Astrocyte of the hippocampus (primary cell): ENCODE measurements at places on chromosomes 4 and X.
A peak's percentile ranks its signal among the peaks of the same experiment; 100 is the strongest.

- no peak for DNase-seq
Observed at GRCh38 chrX:776061-776460, 145.5 kb downstream of the SHOX start.

GRCh38 chrX:52979568-52979967 lies 21.2 kb upstream of the FAM156A start:
- DNase-seq: no peak

- DNase-seq: no peak
Observed at GRCh38 chr4:36237366-36238313, 6.7 kb downstream of the ARAP2 start.

DNA sequence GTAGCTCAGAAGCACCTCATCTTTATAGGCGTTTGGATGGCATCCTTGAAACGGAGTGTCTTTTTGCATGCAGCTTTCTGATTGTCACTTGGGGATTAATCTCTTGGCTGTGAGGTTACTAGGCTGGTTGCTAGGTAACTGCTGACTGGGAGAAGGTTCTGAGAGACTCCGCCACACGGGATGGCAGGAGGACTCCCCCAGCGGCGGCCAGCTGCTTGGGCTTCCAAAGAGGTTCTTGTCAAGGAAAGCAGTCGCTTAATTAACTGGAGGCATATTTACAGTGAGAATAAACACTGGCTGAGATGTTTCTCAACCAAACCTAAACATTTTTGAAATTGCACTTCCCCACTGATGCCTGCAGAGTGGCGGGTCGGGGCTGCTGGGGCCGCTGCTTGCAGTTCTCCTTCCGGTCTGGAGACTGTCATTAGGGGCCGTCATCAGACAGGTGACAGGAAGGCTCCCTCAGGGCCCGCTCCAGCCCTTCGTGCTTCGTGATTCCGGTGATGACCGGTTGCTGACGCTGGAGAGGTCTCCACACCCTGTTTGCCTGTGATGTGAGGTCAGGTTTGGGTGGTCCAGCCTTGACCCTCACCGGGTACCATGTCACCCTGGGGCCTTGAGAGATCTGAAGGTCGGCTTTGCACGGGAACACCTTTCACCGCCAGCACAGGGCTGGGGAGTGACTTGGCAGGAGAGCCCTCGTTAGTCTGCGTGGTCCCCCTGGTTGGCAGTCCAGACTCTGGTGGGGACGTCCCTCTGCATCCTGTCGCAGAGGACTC lies 9.1 kb downstream of the NSG1 start:
- peak; percentile 57 for DNase-seq

DNA sequence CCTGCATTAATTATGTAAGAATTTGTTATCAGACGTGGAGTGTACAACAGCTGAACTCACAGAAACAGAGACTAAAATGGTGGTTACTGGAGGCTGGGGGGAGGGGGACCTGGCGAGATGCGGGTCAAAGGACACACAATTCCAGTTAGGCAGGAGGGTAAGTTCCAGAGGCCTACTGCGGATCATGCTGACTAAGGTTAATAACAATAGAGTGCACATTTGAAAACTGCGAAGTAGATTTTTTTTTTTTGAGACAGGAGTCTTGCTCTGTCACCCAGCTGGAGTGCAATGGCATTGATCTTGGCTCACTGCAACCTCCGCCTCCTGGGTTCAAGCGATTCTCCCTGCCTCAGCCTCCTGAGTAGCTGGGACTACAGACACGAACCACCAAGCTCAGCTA lies 7.6 kb downstream of the AGA start:
- DNase-seq: no peak

DNA sequence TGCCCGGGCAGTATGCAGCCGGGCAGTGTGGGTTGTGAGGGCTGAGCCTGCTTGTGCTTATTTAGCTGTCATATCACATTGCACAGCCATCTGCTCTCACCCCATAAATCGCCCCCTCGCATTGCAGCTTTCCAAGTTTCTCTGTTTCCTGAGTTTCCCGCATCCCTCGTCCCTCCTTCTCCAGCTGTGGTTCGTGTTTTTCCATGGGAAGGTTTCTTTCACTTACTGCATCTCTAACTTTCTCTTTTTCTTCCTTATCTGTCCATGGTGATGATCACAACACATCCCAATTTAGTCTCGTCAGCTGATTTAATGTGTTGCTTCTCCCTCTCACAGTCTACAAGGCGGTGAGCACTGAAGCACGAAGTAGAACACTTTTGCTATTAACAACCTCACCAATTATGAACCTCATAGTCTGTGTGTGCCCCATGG lies 118.1 kb downstream of the ENPP6 start:
- DNase-seq: no peak

DNA sequence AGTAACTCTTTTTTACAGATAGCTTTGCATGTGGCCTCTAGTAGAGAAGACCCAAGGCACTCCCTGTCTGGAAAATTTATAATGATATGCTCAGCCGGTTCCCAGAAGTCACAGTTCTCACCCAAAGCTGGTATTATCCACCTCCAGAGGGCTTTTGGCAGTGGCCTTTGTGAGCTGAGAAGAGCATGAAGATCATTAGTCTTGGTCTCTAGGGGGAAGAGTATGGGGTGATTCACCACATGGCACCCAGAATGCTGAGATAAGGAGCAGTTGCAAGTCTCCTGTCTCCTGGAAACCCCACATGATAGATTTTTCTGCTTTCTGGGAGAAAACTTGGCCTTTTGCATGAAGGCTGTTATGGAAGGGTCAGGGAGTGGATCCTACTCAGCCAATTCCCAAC lies 75.4 kb upstream of the PRPS1 start:
- DNase-seq: no peak

DNA sequence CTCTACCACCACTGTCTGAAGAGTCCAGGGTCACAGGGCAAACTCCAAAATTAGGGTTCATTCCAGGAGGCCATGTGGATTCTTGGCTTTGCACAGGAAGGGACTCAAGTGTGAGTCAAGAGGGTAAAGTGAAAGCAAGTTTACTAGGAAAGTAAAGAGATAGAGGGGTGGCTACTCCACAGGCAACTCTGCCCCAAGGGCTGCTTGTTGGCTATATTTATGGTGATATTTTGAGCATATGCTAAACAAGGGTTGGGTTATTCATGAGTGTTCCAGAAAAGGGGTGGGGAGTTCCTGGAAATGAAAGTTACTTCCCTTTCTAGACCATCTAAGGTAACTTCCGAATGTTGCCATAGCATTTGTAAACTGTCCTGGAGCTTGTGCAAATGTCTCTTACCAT lies 1222.0 kb upstream of the TENM3 start:
- DNase-seq: no peak

DNA sequence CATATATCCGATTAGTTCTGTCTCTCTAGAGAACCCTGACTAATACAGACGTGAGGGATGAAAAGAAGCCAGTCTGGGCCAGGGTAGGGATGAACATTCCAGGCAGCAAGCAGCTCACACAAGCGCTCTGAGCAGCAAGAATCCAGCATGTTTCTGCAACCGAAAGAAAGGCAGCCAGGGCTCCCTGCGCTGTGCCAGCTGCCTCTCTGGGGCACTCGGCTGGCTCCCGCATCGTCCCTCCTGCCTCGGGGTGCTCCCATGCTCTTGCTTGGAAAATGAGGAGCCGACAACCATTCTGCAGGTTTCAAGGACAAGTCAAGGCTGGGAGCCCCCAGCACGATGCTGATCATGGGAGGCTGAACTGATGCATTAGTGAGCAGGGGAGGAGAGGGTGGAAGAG lies 7.0 kb downstream of the JAKMIP1 start:
- DNase-seq: no peak

- DNase-seq: peak; percentile 10
Observed at GRCh38 chrX:30831082-30831481, 58.0 kb downstream of the TAB3 start.

DNA sequence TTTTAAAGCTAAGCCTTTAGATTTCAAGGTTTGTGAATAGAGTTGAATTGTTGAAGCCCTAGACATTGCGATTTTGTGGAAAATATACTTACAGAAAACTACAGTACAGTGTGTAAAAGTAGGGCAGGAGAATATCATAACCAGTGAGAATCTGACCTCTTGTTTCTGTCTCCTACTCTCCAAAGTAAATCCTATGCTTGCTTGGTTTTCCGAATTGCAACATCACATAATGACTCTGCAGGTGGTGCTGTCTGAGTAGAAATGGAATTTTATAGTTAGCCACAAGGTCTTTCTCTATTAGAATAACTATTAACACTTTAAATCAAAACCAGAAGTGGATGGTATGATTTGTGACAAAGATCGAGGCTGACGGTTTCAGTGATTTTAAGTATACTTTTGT lies 505.6 kb downstream of the RAPGEF2 start:
- DNase-seq: peak; percentile 76

GRCh38 chrX:19849464-19850080 lies 37.8 kb downstream of the SH3KBP1 start:
- no peak for DNase-seq

- DNase-seq: no peak
Observed at GRCh38 chr4:7675612-7676320, 241.0 kb upstream of the PSAPL1 start.

DNA sequence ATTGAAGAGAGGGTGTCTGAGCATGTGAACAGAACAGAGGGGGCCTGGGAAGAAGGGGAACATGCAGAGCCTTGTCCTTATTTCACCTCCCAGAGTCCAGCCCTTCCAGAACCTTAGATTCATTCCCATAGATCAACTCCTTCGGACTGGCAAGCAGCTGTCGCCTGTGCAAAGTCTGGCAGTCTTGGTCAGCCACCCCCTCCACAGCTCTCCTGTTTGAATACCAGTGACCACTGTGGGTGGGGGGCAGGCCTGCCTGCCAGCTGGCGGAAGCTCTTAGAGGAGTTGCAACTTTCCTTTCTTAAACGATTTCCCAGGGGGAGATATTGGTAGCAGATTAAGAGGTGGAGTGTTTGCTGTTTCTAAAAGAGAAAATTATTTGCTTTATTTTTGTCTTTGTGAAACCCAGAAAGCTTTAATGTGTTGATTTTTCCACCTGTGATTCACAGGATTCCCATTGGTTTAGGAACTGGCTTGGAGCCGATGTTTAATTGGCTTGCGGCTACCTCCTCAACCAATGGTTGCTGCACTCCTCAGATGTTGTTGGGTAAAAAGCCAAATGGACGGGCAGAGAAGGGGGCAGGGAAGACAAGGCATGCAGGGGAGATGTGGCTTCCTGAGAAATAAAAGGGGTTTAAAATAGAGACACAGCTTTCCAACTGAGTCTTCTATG lies 62.2 kb upstream of the PRPS1 start:
- DNase-seq: peak; percentile 89

DNA sequence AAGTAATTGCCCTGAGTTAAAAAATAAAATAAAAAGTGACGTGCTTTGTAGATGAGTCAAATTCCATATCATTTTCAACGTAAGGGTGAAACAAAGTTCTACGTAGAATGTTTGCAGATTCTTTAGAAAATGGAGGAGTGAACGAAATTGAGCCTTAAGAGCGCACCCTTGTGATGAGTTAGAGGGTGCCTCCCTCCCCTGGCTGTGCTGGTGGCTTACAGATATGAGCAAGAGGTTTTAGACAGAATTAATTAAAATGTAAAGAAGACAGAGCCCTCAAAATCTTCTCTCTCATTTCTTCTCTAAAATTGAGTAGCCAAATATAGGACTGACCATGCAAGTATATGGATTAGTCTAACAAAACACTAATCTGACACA lies 30.2 kb upstream of the LGI2 start:
- DNase-seq: no peak

- DNase-seq: no peak
Observed at GRCh38 chrX:148588649-148589310, 88.4 kb downstream of the AFF2 start.

GRCh38 chr4:109562457-109563239 lies 2.6 kb downstream of the MCUB start:
- DNase-seq: no peak

GRCh38 chrX:46698691-46699090 lies 60.2 kb downstream of the SLC9A7 start:
- no peak for DNase-seq

GRCh38 chr4:13476915-13477314 lies 7.2 kb downstream of the RAB28 start:
- DNase-seq: peak; percentile 61

DNA sequence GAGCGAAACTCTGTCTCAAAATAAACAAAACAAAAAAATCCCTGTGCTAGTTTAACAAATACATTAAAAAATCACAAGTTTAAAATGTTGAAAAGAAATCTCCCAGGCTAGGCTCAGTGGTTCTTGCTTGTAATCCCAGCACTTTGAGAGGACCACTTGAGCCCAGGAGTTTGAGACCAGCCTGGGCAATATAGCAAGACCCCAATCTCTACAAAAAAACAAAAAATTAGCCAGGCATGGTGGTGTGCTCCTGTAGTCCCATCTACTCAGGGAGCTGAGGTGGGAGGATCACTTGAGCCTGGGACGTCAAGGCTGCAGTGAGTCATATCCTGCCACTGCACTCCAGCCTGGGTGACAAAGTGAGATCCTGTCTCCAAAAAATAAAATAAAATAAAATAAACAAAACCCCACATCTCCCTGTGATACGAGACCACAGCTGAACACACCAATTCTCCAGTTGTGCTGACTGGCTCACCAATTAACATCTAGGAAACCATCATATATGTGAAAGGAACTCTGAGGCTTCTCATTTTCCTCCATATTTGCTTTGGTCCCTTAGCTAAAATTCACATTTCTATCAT lies 7.3 kb downstream of the RPS4X start:
- peak; percentile 47 for DNase-seq

- no peak for DNase-seq
Observed at GRCh38 chrX:136190038-136190713, 42.8 kb downstream of the FHL1 start.

GRCh38 chr4:79949178-79949577 lies 123.9 kb downstream of the ANTXR2 start:
- no peak for DNase-seq

DNA sequence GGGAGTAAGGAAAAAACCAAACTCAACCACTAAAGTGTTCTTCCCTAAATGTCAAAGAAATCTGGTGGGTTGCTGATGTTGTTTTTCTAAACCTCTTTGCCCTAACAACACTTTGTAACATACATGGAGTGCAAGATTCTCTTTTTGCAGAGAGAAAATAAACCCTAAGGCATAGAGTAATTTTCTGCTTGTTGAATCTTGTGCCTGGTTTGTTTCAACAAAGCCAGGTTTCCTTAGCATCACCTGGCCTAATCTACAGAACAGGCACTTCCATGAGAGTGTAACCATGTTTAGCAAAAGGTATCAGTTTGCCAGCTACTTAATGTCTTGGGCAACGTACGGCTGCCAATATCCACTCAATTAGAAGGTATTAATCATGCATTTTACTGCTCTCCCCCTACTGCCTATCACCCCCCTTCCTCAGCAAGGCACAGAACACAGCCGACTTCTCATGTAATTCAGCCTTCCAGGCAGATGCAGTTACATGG lies 219.2 kb downstream of the MAML3 start:
- DNase-seq: no peak

GRCh38 chr4:2058264-2059045 lies 672 bp upstream of the NAT8L start:
- DNase-seq: peak; percentile 41
